ENCODE measurements at places on chromosomes 6 and 20.

DNA sequence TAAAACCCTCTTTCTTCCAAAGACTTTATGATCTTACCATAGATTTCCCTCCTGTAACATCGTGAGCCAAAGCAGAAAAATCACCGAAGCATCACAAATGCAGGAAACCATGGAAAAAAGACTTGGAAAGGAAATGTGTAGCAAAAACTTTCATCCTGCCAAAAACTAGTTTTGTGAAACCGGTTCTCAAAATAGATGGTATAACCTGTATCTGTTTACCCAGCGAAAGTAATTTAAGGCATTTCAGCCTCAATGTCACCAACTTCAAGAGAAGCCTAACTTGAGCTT lies 213.9 kb downstream of the ZNF217 start:
- DNase-seq: no peak

DNA sequence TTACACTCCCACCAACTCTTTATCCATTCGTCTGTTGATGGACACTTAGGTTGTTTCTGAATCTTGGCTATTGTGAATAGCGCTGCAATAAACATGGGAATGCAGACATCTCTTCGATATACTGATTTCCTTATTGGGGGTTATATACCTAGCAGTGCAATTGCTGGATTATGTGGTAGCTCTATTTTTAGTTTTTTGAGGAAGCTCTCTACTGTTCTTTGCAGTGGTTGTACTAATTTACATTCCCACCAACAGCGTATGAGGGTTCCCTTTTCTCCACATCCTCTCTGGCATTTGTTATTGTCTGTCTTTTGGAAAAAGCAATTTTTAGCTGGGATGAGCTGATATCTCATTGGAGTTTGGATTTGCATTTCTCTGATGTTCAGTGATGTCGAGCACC lies 4.6 kb upstream of the PFDN4 start:
- DNase-seq: no peak

DNA sequence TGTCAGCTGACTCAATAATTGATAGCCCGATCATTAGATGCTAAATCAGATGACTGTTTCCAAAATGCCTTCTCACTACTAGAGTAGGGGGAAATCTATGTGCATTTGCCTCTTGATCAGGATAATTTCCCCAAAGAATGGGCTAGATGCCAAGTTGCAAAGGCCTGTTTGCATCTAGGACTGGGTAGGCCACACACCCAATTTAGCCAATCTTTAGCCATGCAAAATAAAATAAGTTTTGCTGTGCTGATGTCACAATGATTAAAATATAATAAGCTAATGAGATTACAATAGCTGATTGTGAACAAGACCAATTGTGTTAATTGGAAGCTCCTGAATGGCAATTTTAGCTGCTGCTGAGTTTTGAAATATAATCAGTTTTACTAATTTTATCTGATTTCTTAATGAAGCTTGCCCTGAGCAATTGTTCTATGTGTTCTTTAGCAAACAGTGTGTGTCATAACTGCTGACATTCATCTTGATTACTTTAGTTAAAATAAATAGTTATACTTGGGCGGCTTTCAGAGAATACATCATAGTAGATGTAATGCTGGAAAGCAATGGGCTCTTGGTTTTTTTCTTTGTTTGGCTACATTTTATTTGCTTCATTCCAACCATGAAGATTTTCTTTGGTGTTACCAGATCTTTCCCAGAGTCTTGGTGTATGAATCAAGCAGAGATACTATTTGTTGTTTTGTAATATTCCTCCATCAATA lies 973.2 kb upstream of the SLC35B3 start:
- DNase-seq: peak; percentile 20

DNA sequence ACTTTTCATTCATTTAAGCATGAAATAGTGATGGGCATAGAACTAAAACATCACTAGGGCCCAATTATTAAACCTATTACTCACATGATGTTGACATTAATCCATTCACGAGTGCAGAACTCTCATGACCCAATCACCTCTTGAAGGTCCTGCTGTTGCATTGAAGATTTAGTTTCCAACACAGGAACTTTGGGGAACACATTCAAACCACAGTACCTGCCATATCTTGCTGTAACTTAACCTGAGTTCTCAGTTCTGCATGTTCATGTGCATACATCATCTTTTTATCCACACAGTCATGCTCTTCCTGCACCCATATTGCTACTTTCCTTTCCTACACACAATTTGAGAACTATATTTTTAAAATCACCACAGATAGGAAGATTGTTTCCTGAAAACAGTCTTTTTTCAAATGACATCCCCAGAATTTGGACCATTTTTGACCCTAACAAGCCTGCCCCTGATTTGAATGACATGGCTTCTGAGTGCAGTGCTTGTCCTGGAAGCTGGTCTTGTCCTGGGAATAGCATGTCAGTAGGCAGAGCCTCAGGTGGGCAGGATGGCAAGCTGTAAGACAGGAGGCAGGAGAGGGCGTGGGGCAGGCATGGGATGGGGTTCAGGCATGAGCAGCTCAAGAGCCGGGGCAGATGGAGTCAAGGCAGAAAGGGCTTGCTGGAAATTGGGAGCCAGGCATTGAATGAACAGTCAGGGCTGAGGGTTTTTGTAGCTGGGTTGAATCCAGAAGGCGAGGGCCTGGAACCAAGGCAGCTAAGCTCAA lies 49.2 kb upstream of the FOXC1 start:
- DNase-seq: no peak

DNA sequence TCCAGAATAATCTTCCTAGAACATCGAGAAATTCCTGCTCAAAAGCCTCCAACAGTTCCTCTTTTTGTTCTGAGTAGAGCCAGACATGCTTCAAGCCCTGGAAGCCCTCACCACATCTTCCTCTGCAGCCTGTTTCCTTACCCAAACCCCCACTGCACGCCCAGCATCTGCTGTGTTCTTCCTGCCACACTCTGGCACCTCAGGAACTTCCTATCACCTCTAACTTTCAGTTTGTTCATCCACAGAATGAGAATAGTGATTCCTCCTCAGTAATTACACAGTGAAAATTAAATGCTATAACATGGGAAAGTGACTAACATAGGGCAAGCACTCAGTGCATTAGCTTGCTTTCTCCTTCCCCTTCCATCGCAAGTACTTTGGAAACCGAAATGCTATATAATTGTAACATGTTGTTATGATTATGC lies 26.3 kb downstream of the C6orf89 start:
- DNase-seq: no peak

GRCh38 chr6:33980176-33981175 lies 165.4 kb downstream of the GRM4 start:
- DNase-seq: no peak

GRCh38 chr6:150977281-150977680 lies 111.8 kb downstream of the MTHFD1L start:
- peak; percentile 24 for DNase-seq

DNA sequence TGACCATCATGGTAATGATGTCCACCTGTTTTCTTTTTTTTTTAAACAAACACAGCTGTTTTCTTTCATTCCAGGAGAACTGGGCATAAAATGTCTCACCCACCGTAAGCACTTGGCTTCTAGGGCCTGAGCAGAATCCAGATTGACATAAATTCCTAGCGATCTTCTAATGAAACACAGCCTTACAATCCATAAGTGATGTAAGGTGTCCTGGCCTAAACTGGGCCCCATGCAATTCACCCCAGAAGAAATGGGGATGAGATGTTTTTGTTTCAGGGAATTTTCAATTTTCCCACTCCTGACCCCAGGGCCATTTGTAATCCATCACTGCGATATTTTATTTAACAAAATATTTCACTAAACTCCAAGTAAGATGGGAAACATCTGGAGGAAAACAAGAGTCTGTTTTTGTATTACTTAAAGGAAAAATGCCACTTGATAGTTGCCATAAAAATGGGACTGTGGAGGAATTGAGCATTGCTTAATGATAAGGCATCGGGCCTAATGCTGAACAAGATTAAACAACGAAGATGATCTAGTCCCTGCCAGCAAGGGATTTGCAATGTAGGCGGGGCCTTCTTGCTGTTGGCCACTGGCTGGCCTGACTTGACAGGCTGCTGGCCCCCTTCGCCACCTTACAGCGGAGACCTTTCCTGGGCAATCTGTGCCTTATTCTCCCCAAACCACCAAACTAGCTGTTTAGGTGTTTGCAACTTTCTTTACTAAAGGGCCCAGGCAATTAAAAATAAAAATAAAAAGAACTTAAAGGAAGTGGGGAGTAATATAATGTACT lies 183.7 kb downstream of the CD109 start:
- no peak for DNase-seq

- DNase-seq: no peak
These were observed at the start of gene CDSN for GRCh38 chr6:31120151-31120915. Gene CDSN, minus strand, starts transcription at chr6:31120446. Its CDS starts 27 bp downstream, at chr6:31120419.

GRCh38 chr6:21005816-21006570 lies 471.7 kb downstream of the CDKAL1 start:
- DNase-seq: peak; percentile 97

- DNase-seq: peak; percentile 90
These were observed 161.0 kb downstream of the BACH2 start for GRCh38 chr6:90135667-90136066.

DNA sequence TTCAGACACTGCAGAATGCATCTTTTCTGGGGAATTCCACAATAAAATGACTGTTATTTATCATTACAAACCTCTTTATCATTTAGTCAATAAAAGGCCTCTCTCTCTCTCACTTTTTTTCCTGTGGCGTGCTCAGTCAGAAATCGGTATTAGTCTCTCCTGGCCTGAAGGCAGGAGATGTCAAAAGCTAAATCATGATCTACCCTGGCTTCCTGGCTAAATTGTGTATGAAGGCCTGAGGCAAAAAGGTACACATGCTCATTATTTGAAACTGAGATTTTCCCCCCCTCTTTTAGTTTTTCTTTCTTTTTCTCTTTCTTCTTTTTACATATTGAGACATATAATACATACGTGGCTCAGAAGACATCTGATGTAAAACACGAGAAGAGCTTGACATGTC lies 375.0 kb upstream of the SLC35B3 start:
- DNase-seq: no peak

DNA sequence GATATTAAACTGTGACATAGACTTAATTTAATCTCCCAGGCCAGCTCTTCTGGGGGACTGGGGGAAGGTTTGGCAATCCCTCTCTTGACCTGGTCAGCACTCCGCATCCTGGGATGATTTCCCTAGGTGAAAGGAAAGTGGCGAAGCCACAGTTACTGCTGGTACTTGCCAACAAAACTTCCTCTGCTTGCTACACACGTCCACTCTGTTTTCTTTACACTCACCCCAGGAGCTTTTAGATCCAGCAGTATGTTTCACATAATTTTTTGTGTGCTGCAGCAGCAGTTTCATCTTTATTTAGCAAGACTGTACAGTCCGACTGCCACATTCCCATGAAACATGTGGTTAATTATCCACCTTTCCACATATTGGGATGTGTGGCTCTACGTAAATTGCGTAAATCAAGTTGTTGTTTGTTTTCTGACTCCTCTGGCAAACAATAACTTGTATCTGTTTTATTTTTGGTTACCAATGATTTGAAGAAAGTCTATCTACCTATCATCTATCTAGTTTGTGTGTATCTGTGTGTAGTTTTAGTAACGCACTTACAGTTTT lies 284.0 kb downstream of the PHF3 start:
- no peak for DNase-seq

DNA sequence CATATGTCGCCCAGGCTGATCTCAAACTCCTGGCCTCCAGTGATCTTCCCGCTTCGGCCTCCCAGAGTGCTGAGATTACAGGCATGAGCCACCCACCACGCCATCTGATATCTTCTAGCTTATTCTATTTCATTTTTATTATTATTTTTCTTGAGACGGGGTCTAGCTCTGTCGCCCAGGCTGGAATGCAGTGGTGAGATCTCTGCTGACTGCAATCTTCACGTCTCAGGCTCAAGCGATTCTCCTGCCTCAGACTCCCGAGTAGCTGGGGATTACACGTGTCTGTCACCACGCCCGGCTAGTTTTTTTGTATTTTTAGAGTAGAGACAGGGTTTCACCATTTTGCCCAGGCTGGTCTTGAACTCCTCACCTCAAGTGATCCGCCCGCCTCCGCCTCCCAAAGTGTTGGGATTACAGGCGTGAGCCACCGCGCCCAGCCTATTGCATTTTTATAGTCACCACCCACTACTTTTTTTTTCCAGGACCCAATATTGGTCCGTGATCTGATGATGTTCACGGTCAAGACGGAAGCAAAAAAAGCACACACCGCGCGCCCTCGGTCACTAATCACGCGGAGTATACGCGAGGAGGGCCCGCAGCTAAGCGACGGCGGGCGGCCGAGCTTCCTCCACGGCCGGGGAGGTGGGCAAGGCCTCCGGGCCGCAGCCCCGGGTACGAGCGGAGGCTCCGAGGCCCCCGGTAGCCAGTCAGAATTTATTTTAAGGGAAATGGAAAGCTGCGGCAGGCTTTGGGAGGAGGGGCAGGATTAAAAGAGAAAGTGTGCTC lies 1.1 kb upstream of the LSM14B start:
- DNase-seq: peak; percentile 73

DNA sequence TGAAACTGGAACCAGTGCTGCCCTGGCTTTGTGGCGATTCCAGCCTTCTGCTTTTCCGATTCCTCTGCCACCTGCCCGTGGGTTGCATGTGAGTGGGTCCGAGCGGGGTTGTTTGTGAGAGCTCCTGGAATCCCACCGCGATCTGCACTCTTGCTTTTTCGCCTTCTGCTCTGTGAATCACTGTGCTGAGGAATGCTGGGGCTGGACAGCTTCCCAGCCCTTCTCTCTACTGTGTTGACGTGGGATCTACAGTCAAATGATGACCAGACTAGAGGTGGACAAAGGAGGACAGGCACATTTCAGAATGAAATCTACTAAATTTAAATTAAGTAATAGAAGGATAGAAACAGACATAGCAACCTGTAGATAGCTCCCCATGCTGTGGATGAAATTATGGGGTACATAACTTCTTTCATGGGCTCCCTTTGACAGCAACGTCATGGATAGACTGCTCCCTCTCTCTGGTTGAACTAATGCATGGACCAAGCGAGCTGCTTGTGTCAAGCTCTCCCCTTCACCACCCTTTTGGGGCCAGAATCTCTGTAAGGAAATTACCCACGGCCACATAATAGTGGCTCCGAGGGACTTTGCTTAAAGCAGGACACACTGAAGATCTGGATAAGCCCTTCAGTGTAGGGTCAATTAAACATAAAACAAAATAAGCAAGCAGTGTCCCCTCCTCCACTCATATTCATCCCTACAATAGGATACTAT lies 2.0 kb downstream of the FNDC1 start:
- peak; percentile 72 for DNase-seq

GRCh38 chr6:157951828-157952227 lies 29.8 kb upstream of the SYNJ2 start:
- no peak for DNase-seq

DNA sequence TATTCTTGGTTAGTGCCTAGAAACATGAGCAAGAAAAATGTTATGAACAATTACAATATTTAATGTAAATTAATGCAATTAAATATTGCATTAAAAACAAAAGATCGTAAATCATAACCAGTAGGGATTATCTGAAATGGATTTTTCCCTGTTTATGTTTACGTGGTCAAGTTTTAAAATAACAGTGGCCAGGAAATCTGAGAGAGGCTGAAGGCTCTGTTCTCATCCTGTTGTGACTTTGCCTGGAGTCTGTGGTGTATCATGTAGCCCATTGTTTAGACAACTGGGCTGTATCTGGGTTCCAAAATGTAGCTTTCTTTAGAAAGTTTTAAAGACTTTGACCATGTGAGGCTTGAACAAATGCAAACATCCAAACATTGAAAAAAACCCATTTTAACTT lies 2.4 kb downstream of the MYO6 start:
- peak; percentile 33 for DNase-seq
